ENCODE measurements at places on chromosomes 5 and 9.

DNA sequence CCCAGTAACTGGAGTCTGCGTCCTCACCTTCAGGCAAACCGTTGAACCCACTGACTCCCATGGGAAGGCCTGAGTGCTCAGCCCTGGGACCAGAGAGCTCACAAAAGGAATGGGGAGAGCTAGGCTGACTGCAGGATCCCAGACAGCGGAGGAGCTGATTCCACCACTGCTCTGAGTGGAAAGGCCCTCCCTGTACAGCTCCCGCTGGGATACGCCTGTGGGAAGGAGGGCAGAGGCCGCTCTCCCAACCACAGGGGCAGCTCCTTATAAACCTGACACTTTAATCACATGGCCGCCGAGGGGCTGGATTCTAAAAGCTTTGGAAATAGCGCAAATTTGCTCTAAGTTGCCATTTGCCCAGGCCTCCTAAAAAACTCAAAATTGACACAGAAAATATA lies 37.1 kb downstream of the DBH start:
- no peak overlapping the region for H3K27ac ChIP-seq
- no peak overlapping the region for H3K4me3 ChIP-seq
- H3K4me1 ChIP-seq, result peaks cover 3% of the 10 kb centered on the region
- H3K36me3 ChIP-seq, result no peaks in the 10 kb centered on the region
- DNase-seq, result no peak

DNA sequence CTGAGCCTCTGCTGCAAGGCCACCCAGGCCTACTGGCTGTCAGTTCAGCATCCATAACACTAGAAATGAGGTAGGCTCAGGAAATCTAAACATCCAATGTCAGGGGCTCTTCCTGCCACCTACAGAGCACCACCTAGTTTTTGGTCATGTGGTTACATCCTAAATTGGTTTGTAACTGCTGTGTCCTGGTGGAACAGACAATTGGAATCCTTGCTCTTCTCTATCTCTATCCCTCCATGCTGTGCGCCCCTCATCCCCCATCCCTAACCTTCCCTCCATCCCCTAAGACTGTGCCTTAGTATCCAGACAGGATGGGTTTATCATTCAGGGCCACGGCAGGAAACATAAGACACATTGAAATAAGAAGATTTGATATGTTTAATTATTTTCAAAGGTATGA lies 11.4 kb upstream of the MCTP1 start:
- H3K27me3 ChIP-seq, result peaks cover 26% of the 10 kb centered on the region
- no peaks in the 10 kb centered on the region for H3K4me1 ChIP-seq
- H3K27ac ChIP-seq, result no peak overlapping the region
- no peak overlapping the region for H3K4me3 ChIP-seq
- no peak for DNase-seq
- no peaks in the 10 kb centered on the region for H3K36me3 ChIP-seq

- no peaks in the 10 kb centered on the region for H3K27me3 ChIP-seq
- peak; percentile 82 for DNase-seq
- H3K4me3 ChIP-seq, result peak within 1 kb of the TSS; percentile 93
- peak within 1 kb of the TSS; percentile 87 for H3K27ac ChIP-seq
Measured at GRCh38 chr5:160312134-160312959, at the start of gene CCNJL. TSS of gene CCNJL (minus strand) at chr5:160312564. CDS start at chr5:160311923, 641 bp downstream.

DNA sequence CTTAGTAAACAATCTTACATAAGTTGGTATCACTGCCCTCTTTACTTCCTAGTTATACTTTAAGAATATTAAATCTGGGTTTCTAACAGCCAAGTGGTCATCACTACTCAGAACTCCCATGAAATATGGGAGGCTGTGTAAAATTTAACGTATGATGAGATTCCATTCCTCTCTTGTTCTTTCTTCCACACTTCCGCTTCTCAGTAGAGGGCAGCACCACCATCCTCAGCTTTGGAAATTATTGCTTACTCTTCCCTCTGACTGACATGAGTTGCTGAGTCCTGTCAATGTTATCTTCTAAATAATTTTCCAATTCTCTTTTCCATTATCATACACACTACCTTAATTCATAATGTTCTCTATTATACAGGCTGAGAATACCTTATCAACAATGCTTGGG lies 194.0 kb downstream of the RFX3 start:
- H3K27ac ChIP-seq, result no peak overlapping the region
- H3K36me3 ChIP-seq, result no peaks in the 10 kb centered on the region
- DNase-seq, result no peak
- no peaks in the 10 kb centered on the region for H3K4me1 ChIP-seq

GRCh38 chr9:87950765-87951488 lies 23.4 kb downstream of the CDK20 start:
- peaks cover 4% of the 10 kb centered on the region for H3K36me3 ChIP-seq
- no peak overlapping the region for H3K27ac ChIP-seq
- H3K27me3 ChIP-seq, result peaks cover 32% of the 10 kb centered on the region
- H3K4me1 ChIP-seq, result no peaks in the 10 kb centered on the region
- no peak for DNase-seq

DNA sequence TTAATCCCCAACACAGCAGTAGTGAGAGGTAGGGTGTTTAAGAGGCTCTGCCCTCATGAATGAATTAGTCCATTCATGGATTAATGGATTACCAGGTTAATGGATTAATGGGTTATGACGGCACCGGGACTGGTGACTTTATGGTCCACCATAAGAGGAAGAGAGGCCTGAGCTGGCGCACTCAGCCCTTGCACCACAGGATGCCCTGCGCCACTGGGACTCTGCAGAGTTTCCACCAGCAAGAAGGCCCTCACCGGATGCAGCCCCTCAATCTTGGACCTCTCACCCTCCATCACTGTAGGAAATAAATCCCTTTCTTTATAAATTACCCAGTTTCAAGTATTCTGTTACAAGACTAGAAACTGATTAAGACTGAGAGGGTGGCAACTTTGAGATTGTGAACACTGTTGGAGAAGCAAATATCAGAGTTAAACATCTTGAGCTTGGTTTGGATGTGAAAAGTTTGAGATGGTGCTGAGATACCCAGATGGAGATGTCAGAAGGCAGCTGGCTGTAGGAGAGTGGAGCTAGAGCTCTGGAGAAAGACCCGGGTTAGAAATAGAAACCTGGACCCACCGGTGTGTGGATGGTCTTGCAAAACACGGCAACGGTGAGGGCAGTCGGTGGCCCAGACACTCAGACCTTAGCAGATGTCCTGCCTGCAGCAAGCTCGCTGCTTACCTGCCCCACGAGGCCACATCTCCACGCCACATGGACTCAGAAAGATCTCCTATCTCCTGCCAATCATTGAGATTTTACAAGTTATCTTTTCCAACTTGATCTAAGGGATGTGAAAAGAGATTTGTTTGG lies 98.8 kb downstream of the HSD17B3 start:
- peaks cover 17% of the 10 kb centered on the region for H3K4me1 ChIP-seq
- no peak overlapping the region for H3K4me3 ChIP-seq
- H3K36me3 ChIP-seq, result no peaks in the 10 kb centered on the region
- H3K27ac ChIP-seq, result no peak overlapping the region
- DNase-seq, result no peak

DNA sequence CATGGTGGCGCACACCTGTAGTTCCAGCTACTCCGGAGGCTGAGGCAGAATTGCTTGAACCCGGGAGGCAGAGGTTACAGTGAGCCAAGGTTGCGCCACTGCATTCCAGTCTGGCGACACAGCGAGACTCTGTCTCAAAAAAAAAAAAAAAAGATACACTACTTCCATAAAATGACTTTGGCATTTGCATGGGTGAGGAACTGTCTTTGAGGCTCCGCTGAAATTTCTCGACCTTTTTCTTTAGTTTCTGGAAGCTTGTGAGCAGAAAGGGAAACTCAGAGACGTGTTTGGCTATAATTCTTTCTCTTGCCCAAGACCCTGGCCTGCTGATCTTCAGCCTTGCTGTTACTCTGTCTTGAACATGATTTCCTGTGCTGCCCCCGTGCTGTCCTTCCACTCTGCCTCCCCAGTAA lies 37.3 kb downstream of the SPIN1 start:
- H3K27me3 ChIP-seq, result no peaks in the 10 kb centered on the region
- H3K36me3 ChIP-seq, result peaks cover 8% of the 10 kb centered on the region
- peaks cover 7% of the 10 kb centered on the region for H3K4me1 ChIP-seq
- DNase-seq, result no peak
- H3K27ac ChIP-seq, result no peak overlapping the region

DNA sequence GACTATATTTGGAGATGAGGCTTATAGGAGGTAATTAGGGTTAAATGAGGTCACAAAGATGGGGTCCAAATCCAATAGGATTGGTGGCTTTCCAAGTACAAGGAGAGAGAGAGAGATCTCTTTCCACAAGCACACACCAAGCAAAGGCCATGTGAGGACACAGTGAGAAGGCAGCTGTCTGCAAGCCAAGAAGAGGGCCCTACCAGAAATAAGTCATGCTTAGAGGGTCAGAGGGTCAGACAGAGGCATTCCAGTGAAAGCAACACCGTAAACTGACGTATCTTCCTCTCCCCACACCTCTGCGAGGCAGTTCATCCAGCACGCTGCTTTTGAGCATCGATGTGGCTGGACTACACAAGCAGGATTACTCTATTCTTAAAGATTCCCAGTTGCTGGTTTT lies 87.9 kb downstream of the SLC1A3 start:
- no peak for DNase-seq
- peaks cover 8% of the 10 kb centered on the region for H3K4me1 ChIP-seq
- no peaks in the 10 kb centered on the region for H3K36me3 ChIP-seq
- no peak overlapping the region for H3K27ac ChIP-seq
- no peaks in the 10 kb centered on the region for H3K27me3 ChIP-seq

DNA sequence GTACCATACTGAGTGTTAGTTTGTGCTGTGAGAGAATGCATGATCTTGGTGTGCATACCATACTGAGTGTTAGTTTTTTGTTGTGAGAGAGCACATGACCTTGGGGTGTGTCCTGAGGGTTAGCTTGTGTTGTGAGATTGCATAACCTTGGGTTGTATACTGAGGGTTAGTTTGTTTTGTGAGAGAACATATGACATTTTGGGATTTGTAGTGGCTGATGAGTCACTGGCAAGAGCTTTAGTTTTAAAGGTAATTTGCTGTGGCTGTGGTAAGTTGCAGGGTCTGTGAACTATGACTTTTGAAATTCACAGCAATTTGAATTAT lies 1068.3 kb upstream of the EDIL3 start:
- H3K4me3 ChIP-seq, result no peak overlapping the region
- no peaks in the 10 kb centered on the region for H3K27me3 ChIP-seq
- H3K27ac ChIP-seq, result no peak overlapping the region
- peaks cover 10% of the 10 kb centered on the region for H3K36me3 ChIP-seq

DNA sequence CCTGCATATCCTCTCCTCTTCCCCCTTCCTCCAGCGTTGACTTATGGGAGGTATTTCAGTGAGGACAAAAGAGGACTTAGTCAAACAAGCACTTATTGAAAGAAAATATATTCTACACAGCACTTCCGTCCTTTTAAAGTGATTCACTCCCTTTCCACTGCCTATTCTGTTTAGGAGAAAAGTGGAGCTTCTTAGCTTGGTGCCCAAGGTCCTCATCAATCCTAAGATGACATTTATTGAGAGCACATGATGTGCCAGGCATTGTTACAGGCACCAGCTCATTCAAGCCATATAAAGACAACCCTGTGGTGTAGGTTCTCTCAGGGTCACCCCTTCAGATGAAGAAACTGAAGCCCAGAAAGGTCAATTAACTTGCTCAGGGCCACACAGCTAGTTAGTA lies 95.9 kb downstream of the KCNIP1 start:
- peaks cover 8% of the 10 kb centered on the region for H3K27me3 ChIP-seq
- no peak overlapping the region for H3K4me3 ChIP-seq
- no peaks in the 10 kb centered on the region for H3K36me3 ChIP-seq
- no peak for DNase-seq
- no peak overlapping the region for H3K27ac ChIP-seq

DNA sequence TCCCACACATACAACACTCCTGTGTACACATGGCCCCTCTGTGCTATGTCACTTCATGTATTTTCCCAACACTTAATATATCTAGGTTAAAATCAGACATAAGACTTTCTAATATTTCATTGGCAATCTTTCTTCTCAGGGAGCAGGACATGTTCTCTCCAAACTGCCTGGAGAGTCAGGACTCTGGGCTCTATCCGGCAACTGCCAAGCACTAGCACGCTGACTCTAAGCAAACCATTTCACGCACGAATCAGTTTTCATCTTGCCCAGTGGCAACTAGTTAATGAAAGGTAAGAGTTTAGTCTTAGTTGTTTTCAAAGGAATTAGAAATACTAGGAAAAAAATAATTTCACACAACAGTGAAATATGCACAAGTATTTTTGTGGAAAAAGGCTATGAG lies 124.8 kb downstream of the NFIB start:
- H3K4me3 ChIP-seq, result no peak overlapping the region
- H3K36me3 ChIP-seq, result no peaks in the 10 kb centered on the region

DNA sequence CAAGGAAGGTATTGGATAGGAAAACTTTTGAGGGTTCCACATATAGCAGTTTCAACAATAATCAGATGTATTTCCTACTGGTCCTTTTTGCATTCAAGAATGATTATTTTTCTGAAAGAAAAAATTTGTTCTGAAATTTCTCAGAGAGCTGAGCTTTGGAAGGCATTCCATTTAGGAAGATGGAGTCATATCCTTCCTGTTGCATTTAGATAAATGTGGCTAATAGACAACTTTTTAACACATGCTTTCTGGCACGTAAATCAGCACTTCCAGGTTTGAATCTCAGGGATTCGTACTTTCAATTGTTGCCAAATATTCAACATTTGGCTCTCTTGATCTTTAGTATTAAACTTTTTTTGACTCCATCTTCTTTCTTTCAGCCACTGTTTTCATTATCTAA lies 24.8 kb upstream of the TLR4 start:
- H3K4me1 ChIP-seq, result peaks cover 5% of the 10 kb centered on the region
- no peaks in the 10 kb centered on the region for H3K36me3 ChIP-seq
- no peak overlapping the region for H3K27ac ChIP-seq

DNA sequence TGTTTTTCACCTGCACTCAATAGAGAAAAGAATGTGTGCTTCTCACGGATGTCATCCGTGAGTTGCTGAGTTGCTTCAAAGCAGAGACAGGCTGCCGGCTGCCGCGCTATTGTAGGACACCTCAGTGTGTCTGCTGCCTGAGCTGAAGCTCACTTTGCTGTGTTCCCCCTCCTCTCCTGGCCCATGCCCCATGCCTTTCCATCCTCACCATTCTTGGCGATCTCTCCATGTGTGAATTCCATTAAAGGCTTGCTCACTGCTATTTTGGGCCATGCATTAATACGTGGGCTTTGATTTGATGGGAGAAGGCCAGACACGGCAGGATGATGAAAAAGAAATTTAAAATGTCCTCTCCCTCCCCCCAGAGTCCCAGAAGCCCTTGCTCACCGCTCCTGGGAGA lies 14.5 kb downstream of the ADAM19 start:
- no peak for DNase-seq
- peaks cover 32% of the 10 kb centered on the region for H3K4me1 ChIP-seq
- no peak overlapping the region for H3K27ac ChIP-seq
- peak overlapping the region; percentile 22 for H3K4me3 ChIP-seq

GRCh38 chr5:64771736-64772135 lies 3.0 kb downstream of the CWC27 start:
- no peaks in the 10 kb centered on the region for H3K27me3 ChIP-seq
- H3K4me1 ChIP-seq, result peaks cover 24% of the 10 kb centered on the region
- no peak overlapping the region for H3K27ac ChIP-seq
- peaks cover 25% of the 10 kb centered on the region for H3K36me3 ChIP-seq

GRCh38 chr5:612498-613424 lies 621 bp downstream of the CEP72 start:
- no peak for DNase-seq
- H3K4me3 ChIP-seq, result peak overlapping the region; percentile 91
- peaks cover 14% of the 10 kb centered on the region for H3K36me3 ChIP-seq
- H3K27me3 ChIP-seq, result peaks cover 1% of the 10 kb centered on the region
- H3K4me1 ChIP-seq, result peaks cover 37% of the 10 kb centered on the region
- H3K27ac ChIP-seq, result peak overlapping the region; percentile 72
